ENCODE measurements at places on chromosomes 3 and 15. TPM values are rescaled to one million over a fixed set of nuclear protein-coding genes. Genes with fewer than 3 reads are reported as not detected.

- DNase-seq = no peak
Measured at GRCh38 chr3:33006571-33007286, 55.3 kb downstream of the CCR4 start.

The NMB gene
- 4.4 TPM for polyA plus RNA-seq

DNA sequence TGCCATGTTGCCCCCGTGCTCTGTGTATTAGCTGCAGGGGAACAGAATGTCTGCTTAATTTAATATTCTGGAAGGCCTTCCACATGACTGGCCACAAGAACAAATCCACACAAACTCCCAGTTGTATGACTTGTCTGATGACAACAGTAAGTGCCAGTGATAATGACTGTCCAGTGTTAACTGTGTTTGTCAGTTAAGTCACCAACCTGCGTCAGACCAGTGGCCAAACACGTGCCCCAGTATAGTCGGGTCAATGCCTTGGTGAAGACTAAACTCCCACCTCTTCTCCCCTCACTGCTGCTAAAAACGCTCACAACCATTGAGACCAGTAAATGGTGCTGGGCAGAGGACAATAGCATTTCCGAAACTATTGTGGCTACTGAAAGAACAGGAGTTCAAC, 9.8 kb upstream of the ATP13A5 start:
- DNase-seq = no peak

DNA sequence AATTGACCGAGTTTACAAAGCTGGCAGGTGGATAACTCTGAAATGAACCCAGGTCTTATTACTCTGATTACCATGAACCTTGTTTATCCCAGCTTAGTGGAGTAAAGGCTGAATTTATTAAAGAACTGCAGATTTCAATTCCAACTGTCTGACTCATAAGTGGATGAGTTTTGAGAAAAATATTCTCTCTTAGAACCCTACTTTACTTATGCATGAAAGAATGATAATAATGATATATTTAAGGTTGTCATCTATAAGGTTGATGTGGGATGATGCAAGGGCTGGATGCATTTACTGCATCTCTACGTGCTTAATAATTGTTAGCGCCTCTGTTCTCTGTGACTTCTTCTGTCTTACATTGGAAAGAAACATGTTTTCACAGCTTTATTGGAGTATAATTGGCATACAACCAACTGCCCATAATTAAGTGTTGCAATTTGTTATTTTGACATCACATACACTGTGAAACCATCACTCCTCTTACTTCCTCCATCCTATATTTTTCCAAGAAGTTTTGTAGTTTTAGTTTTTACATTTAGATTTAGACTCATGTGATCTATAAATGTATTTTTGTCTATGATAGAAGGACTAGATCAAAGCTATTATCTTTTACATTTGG, 771.2 kb upstream of the ARRDC4 start:
- DNase-seq = no peak

DNA sequence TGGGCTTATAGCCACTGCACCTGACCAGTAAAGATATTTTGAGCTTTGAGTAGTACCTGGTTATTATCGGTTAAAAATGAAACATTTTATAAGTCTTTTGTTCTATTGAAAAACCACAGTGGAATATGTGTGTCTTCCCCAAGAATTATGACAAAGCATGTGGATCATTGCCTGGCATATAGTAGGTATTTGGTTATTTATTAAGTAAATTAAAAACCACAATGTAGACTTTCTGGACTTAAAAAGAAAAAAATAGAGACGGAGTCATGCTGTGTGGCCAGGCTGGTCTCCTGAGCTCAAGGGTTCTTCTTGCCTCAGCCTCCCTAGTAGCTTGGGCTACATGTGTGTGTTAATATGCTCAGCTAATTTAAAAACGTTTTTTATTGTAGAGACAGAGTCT, 43.5 kb downstream of the UBE2E2 start:
- DNase-seq = no peak

- no peak for DNase-seq
Measured at GRCh38 chr3:148990236-148990635, 1.1 kb upstream of the GYG1 start.

The LRRC34 gene
- polyA plus RNA-seq = 12.4 TPM

DNA sequence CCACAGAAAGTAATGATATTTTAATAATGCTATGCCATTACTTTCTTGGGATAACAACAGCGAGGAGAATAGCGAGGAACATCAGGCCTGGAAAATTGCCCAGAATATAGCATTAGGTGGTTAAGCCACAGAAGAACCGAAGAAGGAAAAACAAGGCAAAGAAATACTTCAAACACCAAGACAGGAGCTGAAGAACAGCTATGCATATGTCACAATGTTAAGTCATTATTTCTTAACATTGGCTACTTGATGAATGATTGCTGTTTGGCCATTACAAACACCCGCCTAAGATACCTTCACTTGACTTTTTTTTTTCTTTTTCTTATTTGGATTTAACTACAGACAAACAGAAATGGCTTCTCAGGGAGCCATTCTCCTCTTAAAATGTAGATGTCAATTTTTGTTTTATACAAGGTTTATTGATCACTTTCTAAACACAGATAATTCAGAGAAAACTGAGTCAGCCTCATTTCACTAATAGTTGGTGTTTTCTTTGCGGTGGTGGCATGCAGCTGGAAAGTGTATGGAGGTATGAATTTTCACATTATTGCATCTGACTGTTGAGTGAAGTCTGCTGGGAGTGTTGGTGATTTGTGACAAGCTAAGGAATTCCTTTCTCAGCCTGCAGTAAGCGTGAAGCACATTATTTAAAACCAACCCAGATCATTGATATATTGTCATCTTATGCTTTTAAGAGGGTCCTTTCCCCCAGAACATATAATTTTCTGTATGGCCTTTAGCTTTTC, 705.7 kb upstream of the NR2F2 start:
- no peak for DNase-seq

The COL6A6 gene
- 52.5 TPM for polyA plus RNA-seq

GRCh38 chr15:68730976-68731897, 89.5 kb downstream of the ANP32A start:
- no peak for DNase-seq

The PLA2G4B gene
- polyA plus RNA-seq = 9.8 TPM

The KLF13 gene
- polyA plus RNA-seq = 49.0 TPM

GRCh38 chr15:81752974-81753373, 292.8 kb downstream of the MEX3B start:
- no peak for DNase-seq

GRCh38 chr15:26806151-26806550, 33.3 kb upstream of the GABRB3 start:
- no peak for DNase-seq

The PRICKLE2 gene
- 34.3 TPM for polyA plus RNA-seq

The THAP10 gene
- 6.2 TPM for polyA plus RNA-seq

DNA sequence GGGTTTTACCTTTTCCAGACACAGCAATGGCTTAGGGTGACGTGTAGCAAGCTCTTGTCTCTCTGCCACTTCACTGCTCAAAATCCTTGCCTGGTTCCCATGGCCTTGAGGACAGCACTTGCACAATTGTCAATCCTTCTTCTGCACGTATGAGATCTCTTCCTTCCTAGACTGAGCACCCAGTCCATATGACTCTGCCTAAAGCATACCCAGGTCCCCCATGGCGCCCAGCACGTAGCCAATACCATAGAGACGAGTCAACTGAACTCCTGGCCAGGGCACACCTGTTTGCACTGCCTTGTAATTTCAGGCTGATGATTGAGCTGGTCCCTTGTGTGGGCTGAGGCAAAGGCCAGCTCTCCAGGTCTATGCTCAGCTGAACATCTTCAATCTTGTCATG, 23.3 kb downstream of the SCN5A start:
- DNase-seq = no peak

- DNase-seq = no peak
Measured at GRCh38 chr3:194537732-194538247, 51.0 kb upstream of the ATP13A3 start.

The GRIP2 gene
- polyA plus RNA-seq = 1.2 TPM

- DNase-seq = no peak
Measured at GRCh38 chr15:89799011-89799911, 15.4 kb downstream of the ANPEP start.

The EAF1 gene
- 17.4 TPM for polyA plus RNA-seq

The SAMMSON gene
- 0.14 TPM for polyA plus RNA-seq

DNA sequence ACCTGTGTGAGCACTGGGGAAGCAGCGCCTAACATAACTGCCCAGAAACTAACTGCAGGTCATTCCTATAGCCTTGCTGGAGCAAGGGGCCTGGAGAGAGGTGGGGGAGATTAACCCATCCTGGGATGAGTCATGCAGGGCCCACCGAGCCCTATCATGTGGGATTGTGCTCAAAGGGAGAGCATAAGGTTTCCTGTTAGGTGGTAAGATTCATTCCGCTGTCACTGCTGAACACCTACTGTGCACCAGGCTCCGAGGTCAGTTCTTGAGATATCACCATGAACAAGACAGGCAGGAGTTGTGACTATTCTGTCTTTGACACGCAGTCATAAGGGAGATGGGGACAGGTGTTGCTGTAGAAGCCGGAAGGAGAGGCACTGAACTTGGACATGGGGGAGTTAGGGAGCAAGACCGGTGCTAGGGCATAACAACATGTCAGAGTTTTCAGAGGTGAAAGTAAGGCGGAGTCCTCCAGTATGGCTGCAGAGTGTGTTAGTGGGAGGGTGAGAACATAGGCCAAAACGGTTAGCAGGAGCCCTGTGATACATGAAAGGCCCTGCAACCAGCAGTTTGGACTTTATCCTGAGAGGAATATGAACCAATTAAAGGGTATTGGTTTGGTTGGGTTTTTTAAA, 2.4 kb downstream of the SLC25A38 start:
- no peak for DNase-seq

GRCh38 chr3:63580151-63580550, 72.3 kb upstream of the SNTN start:
- DNase-seq = no peak

GRCh38 chr3:197355713-197356112, 57.3 kb upstream of the DLG1 start:
- no peak for DNase-seq

The TMEM108 gene
- 58.8 TPM for polyA plus RNA-seq

GRCh38 chr3:143831208-143831607, 17.1 kb downstream of the SLC9A9 start:
- no peak for DNase-seq

The ABHD17C gene
- 24.6 TPM for polyA plus RNA-seq

DNA sequence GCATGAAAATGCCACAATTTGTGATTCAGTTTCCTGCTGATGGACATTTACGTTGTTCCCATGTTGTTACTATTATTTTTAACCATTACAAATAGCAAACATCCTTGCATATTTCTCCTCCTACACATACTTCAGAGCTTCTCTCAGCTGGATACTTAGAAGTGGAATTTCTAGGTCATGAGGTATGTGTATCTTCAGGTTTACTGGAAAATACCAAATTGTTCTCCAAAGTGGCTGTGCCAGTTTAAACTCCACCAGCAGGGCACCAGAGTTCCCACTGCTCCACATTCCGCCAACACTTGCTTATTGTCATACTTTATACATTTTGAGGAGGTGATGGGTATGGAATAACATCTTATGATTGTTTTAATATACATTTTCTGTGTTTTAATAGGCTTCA, 45.7 kb downstream of the PRR23E start:
- no peak for DNase-seq

- DNase-seq = peak; percentile 37
Measured at GRCh38 chr15:43911235-43911781, 84.5 kb downstream of the WDR76 start.

- DNase-seq = no peak
Measured at GRCh38 chr3:64730681-64731080, 42.9 kb upstream of the ADAMTS9 start.

GRCh38 chr15:70048198-70048565, 49.5 kb downstream of the TLE3 start:
- peak; percentile 27 for DNase-seq

DNA sequence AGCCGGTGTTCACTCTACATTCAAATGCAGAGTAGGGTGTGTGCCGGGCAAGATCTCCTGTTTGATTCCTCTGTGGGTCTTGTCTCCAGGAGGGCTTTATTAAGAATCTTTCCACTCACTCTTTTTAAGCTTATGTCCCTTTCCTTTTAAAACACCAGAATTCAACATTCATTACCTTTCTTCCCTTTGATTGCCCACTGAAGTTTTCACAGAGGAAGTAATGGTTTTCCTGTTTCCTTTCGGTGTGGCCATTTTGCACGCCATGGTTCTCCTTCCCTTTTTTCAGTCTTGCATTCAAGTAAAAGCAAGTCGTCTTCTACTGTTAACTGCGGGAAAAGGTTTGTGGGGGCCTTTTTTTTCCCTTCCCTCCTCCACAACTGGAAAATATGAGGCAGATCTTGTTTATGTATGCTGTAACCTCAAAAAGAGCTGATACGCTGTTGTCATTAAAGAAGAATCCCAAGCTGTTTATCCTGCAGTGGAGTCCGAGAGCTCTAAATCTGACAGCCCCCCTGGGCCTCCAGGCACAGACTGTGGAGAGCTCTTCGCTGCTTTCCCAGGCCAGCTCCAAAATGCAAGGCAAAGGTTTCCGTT, 40.5 kb downstream of the FILIP1L start:
- DNase-seq = no peak

GRCh38 chr3:124780761-124781475, 50.7 kb downstream of the UMPS start:
- peak; percentile 56 for DNase-seq

DNA sequence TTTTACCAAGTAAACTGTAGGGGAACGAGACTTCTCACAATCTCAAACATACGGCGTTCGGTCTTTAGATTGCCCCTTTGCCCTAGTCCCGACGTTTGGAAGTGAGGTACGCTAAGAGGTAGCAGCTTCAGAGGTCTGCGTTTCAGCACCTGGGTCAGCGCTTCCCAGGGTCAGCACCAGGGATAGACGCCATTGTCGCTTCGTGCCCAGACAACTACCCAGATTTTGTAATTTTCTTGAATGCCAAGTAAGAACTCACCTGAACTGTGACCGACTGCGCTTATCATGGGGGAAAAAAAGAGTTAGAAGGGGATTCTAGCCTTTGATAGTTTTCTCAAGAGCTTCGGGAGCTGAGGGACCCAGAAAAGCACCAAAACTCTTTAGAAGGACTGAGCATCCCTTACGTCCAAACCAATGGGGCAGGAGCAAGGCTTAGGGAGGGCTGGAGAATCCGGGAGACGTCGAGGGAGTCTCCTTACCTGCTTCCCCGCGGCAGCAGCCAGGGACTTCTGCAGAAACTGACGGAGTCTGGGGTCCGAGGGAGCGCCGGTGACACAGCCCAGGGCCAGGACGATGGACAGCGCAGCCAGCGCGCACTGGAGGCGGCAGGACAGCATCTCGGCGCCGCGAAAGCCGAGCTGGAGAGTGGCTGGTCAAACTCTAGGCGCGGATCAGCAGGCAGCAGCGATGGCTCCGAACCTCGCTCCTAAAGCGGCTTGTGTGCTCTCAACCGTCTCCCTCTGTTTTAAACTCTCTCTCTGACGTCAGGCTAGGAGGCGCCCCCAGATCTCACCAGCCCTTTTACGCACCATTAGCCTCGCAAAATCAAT, at the start of gene SST:
Gene SST (minus strand): TSS at position 720 of the 830 bp plus-strand sequence. CDS start 103 bp downstream, at position 617.
- peak; percentile 67 for DNase-seq

The LMAN1L gene
- not detected for polyA plus RNA-seq

DNA sequence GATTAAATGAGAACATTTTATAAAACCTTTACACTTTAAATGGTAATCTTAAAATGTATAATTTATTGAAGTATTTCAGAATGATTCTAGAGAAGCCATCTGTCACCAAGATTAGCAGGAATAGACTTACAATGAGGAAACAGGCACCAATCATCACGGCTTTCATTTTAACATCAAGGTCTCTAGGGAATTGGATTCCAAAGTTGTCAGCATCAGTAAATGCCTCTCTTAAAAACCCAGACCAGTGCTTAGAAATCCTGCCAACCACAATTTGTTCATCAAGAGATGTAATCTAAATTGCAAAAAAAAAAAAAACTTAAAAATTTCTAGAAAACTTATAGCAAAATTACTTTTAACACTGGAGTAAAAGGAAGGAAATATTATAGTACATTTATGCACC, 20.3 kb downstream of the PLSCR2 start:
- DNase-seq = no peak

GRCh38 chr15:27089676-27090075, 118.7 kb downstream of the GABRG3 start:
- no peak for DNase-seq

The CTXND1 gene
- 32.2 TPM for polyA plus RNA-seq
